ENCODE measurements at places on chromosomes 7 and 10.

GRCh38 chr10:86200269-86200668 lies 166.3 kb downstream of the GRID1 start:
- DNase-seq: no peak

DNA sequence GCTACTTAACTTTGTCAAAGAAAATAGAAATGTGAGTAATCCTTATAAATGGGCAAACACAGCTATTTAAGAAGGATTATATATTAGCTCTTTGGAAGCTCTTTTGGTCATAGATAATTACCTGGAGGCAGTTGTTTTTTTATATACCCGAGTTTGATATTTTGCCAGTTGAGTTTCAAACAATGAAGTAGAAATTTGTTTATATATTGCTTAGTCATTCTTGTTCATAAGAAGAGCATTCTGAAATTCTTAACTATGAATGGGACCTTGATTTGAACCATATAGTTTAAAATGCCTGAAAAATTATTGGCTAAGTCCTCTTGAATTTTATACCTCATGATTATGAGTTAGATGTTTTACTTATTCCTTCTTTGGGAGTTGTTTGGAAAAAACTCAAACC lies 36.4 kb downstream of the MINPP1 start:
- no peak for DNase-seq

DNA sequence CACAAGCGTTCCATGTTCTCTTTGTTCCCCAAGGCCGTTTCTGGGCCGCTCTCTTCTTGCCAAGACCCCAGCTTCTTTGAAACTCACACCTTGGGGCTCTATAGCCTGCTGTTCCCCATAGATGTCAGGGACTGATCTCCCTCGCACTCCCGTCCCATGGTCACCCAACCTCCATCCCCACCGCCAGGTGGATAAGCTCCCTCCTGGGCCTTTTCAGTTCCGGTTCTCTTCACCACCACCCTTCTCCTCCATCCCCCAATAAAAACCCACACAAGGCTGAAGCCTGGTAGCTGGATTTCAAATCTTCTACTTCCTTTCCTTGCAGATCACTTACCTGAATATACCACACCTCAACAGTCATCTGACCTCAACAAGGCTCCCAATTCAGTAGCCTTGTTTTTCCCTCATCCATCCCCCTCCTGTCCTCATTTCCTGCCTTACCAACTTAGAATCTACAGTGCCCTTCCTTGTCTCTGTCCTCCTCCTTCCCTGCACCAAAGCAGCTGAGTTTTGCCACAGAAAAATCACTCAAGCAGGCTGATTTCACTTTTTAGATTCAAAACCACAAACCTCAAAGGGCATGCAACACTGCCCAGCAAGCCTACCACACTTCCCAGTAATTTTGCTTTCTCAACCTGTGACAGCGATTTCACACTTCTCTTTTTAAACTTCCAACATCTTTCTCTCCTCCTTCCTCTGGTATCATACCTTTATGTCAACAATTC lies 7.7 kb downstream of the SLC37A3 start:
- peak; percentile 26 for DNase-seq

- DNase-seq: no peak
These were observed 59.9 kb upstream of the GLCCI1 start for GRCh38 chr7:7908622-7909145.

GRCh38 chr10:47288236-47288635 lies 11.8 kb upstream of the GDF10 start:
- DNase-seq: no peak

DNA sequence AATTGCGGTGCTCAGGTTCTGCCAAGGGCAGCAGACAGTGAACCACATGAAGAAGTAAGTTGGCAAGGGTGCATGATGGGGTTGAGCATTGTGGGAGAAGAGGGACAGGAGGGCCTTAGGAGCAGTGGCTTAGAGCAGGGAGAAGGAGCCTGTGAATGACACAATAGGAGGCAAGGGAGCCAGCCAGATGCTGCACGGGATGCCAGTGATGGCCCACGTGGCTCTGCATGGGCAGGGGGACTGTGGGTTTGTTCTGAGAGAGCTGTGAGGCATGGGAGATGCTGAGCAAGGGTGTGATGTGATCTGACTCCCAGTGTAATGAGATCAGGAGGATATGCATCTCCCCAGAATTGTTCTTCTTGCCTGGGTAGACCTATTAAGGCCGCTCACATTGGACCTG lies 60.9 kb downstream of the C10orf90 start:
- DNase-seq: no peak

GRCh38 chr10:91162495-91163268 lies 57.8 kb upstream of the PCGF5 start:
- DNase-seq: peak; percentile 60

DNA sequence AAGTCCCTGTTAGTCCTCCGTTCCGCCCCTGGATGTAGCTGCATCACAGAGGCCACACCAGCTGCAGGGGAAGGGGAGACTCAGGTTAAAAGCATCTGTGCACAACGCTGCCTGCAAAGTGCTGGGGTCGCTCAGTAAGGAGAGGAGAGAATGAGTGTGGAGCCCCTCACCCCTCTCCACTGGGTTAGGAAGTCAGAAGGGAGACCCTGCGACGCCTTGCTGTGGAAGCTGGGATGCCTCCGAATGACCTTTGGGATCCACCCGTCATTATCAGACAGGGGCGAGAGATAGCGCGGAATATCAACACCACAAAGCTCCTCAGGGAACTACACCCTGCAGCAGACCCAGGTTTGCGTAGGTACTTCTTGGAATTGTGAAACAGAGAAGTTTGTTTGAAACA lies 167.7 kb upstream of the SHH start:
- DNase-seq: no peak

DNA sequence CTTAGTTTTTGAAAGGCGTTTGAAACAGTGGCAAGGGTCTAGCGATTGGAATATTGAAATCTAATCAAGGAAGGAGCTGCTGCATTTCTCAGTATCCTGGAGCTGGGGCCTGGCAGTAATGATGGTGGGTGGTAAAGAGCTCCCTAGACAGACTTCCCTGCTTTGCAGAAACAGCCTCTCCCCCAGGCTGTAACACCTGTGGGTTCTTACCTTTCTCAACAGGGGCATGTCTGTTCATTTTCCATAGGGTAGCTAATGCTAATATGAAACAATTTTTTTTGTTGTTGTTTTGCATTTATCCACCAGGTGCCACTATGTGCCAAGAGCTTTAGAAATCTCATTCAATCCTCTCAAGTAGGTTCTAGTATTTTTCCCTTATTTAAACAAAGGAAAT lies 345.5 kb downstream of the REEP3 start:
- no peak for DNase-seq

GRCh38 chr7:44979481-44980392 lies 922 bp upstream of the MYO1G start:
- no peak for DNase-seq

DNA sequence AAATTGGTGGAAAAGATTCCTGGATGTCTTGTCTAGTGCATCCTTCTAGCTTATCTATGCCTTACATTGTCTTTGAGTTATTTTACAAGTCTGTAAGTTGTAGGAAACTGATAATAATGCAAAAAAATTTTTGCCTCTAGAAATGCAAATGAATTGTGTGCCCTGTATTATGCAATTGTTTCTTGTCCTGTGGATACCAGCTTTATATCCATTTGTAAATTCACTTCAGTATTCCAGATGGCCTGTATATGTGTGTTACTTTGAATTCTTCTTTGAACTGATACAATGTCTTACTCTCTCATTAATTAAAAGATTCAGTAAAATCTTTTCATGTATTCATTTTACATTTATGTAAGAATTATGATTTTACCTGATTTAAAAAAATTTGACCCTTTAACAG lies 234.3 kb downstream of the LRMDA start:
- no peak for DNase-seq

DNA sequence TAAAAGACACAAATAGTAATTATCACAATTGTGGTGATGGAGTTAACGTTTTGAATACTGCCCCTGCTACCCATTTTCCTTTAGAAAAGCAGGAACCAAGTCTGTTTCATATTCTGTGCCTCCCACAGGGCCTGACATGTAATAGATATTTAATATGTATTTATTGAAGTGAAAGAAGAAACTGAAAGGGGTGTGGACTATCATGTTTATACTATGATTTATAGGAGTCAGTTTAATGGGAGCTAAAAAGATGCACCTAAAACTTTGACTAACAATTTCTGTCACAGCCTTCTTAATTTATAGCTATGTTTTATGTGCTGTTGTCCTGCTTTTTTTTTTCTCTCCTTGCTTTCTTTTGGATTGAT lies 24.1 kb upstream of the BHLHA15 start:
- DNase-seq: no peak

- no peak for DNase-seq
These were observed 281.1 kb upstream of the SP4 start for GRCh38 chr7:21146642-21147423.

- no peak for DNase-seq
These were observed 10.9 kb downstream of the CALCR start for GRCh38 chr7:93563584-93563983.

DNA sequence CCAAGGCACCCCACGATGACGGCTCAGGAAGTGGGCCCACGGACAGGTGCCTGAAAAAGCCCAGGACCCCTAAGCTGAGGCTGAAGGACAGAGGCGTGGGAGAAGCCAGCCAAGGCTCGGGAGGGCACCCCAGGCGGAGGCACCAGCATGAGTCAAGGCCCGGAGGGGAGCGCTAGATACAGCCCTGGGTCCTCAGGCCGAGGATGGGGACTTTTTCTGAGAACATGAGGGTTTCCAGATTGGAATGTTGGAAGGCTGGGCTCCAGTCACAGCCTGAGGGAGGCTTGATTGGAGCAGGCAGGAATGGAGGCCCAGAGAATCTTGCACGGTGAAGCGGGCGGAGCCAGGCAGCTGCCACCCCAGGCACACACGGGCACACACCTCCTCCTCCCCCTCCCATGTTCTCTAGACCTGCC lies 19.0 kb upstream of the ELFN1 start:
- DNase-seq: no peak

GRCh38 chr7:33722383-33723101 lies 182.8 kb upstream of the BMPER start:
- DNase-seq: no peak

DNA sequence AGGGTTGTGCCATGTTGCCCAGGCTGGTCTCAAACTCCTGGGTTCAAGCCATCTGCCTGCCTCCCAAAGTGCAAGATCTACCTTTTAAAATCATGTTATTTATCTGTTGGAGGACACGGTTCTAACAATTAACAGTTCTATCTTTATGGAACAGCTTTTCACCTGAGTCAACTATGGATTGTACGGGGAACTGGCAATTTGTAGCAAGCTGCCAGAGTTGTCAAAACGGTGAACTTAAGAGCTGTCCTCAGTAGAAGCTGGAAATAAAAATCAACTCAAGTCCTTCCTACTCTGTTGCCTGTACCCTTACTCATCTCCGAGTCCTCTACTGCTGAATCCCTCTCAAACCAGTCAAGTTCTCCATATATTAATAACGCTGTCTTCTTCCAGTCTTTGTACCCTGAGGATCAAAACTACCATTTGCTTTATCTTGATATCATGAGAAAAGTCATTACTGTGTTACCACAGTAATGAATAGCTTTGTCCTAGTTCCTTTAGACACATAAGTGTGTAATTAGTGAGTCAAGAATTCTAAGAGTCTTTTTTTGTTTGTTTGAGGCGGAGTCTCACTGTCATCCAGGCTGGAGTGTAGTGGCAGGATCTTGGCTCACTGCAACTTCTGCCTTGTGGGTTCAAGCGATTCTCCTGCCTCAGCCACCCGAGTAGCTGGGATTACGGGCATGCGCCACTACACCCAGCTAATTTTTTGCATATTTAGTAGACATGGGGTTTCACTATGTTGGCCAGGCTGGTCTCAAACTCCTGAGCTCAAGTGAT lies 28.2 kb downstream of the HBP1 start:
- no peak for DNase-seq

DNA sequence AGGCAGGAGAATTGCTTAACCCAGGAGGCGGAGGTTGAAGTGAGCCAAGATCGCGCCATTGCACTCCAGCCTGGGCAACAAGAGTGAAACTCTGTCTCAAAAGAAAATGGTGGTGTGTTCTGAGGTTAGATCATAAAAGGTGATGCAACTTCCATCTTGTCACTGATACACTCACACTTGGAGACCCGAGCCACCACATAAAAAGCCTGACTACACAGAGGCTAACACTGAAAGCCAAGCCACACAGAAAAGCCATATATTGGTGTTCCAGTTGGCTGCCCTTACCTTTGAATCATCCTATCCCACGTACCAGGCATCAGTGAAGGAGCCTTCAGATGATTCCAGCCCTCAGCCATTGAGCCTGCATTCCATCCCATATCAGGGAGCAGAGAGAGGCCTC lies 4.0 kb downstream of the MORN4 start:
- no peak for DNase-seq

GRCh38 chr7:39073432-39073831 lies 95.7 kb downstream of the POU6F2 start:
- DNase-seq: no peak

DNA sequence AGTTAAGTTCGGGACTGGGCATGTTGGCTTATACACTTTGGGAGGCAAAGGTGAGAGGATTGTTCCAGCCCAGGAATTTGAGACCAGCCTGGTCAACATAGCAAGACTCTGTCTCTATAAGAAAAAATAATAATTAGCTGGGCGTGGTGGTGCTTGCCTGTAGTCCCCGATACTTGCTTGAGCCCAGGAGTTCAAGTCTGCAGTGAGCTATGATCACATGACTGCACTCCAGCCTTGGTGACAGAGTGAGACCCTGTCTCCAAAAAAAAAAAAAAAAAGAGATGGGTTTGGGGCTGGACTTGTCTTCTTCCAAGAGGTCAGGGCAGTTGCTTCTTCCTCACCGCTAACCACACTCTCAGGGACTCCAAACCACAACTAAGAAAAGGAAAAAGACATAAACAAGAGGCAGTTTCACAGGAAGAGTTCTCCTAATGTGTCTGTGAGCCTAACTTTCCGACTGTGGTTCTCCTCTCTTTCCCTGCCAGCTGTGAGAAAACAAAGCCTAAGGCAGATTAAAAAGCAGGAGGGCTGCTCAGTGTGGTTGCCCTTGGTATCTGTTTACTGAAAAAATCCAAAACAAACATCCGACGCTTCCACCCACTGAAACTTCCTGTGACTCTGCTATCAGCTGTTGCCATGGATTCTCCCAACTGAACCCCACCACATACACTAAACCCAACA lies 2.4 kb upstream of the SERPINE1 start:
- no peak for DNase-seq

DNA sequence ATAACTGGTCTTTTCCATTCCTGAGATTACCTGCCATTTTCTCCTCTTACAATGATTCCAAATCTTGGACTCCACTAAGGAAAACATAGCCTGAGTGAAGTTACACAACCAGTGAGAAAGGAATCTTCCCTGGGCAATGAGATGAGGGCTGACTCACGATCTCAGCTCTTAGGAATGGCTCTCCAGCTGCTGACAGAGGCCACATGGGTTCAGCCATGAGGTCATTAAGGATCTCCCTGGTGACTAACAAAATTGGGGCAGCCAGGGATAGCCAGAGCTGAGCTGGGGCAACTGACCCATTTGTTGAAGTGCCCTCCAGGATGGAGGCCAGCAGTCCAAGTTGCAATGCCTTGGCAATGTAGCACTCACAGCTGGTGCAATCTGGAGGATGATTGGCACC lies 78.7 kb upstream of the MKLN1 start:
- no peak for DNase-seq

GRCh38 chr7:12090757-12091221 lies 120.3 kb upstream of the TMEM106B start:
- no peak for DNase-seq

- DNase-seq: no peak
These were observed 1.1 kb upstream of the LARP4B start for GRCh38 chr10:932589-932988.
